Endothelial cell (in vitro differentiated cells): ENCODE measurements at places on chromosomes 1 and 21.

DNA sequence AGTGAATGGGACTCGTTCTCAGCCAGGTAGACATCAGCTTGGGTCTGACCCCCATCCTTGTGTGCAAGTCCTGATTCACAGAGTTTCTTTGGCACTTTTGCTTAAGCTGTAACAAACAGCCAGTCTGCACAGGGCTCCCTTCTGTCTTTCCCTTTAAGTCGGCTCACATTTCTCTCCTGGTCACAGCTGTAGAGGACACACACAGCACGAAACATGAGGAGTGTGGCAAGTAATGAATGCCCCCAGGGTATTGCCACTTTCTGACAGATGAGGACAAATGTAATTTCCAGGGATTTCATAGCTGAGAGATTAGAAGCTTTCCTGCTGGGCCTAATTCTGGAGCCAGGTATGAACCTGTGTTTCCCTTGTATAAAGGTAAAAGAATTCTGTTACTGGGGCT, 423.5 kb downstream of the KIF26B start:
- DNase-seq: no peak

DNA sequence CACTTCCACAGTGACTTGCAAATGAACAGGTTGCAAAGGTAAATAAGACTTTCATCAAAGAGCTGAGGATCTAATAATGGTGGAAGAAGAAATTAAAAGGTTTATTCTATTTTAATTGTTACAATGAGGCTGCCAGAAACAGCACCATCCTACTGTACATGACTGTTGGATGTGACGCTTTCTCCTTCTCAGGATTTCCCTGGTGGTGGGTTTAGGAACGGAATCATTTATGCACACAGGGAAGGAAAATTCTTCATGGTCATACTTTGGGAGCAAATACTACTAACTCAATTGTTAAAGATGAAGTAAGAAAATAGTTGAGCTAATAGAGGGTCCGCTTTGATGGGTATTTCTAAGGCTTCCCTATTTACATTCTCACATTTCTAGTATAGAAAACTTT, 22.2 kb upstream of the LYPLAL1 start:
- DNase-seq: no peak

- no peak for DNase-seq
Measured at GRCh38 chr1:156493154-156493631, 7.4 kb downstream of the MEF2D start.

GRCh38 chr1:23422241-23422877, 2.2 kb downstream of the TCEA3 start:
- no peak for DNase-seq

GRCh38 chr1:166383635-166384346, 217.0 kb upstream of the FAM78B start:
- DNase-seq: no peak

GRCh38 chr21:14957836-14958235, 107.0 kb downstream of the NRIP1 start:
- DNase-seq: no peak

DNA sequence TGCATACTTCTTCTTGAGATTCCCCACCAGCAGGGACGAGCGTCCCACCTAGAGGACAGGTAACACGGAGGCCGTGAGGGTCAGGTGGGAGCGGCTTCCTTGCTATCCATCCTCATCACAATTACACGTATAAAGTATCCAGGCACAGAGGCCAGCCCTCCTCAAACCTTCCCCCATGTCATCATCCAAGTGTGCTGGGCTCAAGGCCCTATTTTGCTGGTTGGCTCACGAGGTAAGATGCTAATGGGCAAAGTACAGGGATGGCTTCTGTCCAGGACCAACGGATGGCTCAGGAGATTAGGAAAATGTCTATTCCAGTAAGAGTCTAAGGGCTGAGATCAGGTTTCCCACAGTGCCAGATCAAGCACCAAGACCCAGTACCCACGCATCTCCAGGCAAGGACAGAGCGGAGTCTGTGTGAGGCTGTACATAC, 11.5 kb upstream of the A3GALT2 start:
- no peak for DNase-seq
